Astrocyte (in vitro differentiated cells and primary cell): ENCODE measurements at places on chromosomes 2 and 18. TPM values are rescaled to one million over a fixed set of nuclear protein-coding genes. Genes with fewer than 3 reads are reported as not detected.
A peak's percentile ranks its signal among the peaks of the same experiment; 100 is the strongest.

DNA sequence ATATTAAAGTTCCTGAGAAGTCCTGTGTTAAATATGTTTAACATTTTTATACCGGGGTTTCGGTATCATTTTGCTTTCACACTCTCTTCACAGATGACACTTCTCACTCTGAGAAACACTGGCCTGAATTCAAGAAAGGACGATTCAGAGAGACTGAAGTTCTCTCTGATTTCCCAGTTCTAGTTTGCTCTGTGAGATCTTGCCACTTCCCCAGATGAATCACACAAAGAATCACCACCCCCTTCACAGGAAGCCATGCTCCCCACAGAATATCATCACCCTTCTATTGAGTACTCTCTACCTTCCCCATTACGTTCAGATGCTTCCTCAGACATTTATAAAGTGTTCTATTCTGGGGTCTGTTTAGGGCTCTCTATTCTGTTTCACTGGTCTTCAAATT, 16.1 kb upstream of the CD207 start:
- no peaks in the 10 kb centered on the region for H3K4me1 ChIP-seq
- peaks cover 23% of the 10 kb centered on the region for H3K27me3 ChIP-seq
- DNase-seq = no peak
- H3K36me3 ChIP-seq = no peaks in the 10 kb centered on the region
- no peak overlapping the region for H3K4me3 ChIP-seq

TBR1 gene
- not detected in 2 replicates for total RNA-seq

DNA sequence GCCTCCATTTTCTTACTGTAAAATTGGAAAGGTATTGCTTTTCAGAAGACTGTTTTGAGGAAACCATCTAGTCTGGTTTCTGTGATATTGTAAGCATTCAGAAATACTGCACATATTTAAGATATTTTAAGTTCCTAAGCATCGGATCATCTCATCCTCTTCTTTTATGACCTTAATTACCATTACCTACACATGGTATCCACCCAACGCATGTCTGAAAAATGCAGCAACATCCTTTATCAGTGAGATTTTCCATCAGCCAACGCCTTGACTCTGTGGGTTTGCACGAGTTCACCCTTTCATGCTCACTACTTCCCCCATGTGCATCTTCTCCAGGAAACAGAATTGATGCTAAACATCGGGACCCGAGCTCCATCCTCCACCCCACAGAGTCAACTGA, 84.3 kb downstream of the COL4A4 start:
- H3K36me3 ChIP-seq = no peaks in the 10 kb centered on the region
- peak; percentile 17 for DNase-seq
- no peak overlapping the region for H3K4me3 ChIP-seq
- no peaks in the 10 kb centered on the region for H3K4me1 ChIP-seq
- H3K27ac ChIP-seq = no peak overlapping the region

- H3K36me3 ChIP-seq = no peaks in the 10 kb centered on the region
- H3K4me1 ChIP-seq = no peaks in the 10 kb centered on the region
- no peak for DNase-seq
- H3K27me3 ChIP-seq = no peaks in the 10 kb centered on the region
Observed at GRCh38 chr2:3222636-3223035, 155.0 kb downstream of the EIPR1 start.

DNA sequence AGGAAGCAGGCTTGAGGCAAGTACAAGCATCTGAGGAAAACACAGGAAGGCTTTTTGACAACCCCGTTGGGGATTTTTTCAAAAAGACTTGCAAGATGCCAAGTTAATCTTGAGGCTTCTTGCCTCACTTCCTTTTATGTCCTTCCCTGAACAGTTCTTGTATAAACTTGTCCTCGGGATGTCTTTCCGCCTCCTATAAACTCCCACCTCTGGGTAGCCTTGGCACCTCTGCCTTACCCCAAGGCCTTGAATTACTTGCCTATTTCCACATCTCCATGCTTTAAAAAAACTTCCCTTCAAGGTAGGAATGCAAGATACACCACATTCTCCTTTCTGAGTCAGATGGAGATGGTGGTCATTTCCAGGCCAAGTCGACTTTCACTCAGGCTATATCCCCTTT, 106.4 kb upstream of the RBBP8 start:
- H3K4me1 ChIP-seq = peaks cover 39% of the 10 kb centered on the region
- DNase-seq = peak; percentile 87
- no peaks in the 10 kb centered on the region for H3K27me3 ChIP-seq
- no peak overlapping the region for H3K4me3 ChIP-seq
- H3K27ac ChIP-seq = peak overlapping the region; percentile 93

DNA sequence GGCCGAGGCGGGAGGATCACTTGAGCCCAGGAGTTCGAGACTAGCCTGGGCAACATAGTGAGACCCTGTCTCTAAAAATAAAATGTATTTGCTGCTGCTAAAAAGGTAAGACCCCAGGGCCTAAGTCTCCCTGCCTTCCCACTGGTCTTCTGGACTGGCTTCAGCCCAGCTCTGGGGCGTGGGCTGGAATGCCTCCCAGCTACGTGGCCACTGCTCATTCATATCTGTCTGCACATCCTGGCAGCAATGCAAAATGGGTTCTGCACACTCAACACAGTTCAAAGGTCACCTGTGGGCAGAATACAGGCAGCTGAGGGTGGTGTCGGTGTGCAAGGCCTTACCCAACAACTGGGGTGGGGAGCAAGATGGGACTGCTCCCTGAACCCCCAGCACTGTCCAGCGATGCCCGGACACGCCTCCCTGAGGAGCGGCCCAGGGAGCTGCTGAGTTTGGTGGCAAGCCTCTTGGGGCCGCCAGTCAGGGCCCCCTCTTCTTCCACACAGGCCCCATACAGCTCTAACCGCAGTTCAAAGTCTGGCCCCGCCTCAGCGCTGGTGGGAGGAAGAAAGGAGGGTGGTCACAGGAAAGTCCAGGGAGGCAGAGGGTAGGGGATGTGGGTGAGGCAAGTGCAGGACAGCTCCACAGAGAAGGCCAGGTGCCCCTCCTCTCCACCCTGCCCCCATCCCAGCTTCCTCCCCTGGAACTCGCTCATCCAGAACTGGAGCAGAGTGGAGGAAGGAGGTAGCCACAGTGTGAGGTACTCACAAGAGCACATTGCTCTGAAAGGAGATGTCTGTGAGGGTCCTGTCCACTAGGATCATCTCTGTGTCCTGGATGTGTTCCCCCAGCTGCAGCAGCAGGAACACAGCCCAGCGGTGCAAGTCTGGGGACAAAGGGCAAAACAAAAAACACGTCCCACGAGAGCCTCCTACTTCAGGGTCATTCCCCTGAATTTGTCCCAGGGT, 8.2 kb downstream of the WDR54 start:
- no peak overlapping the region for H3K27ac ChIP-seq
- no peak overlapping the region for H3K4me3 ChIP-seq
- H3K4me1 ChIP-seq = peaks cover 13% of the 10 kb centered on the region

SCYGR8 gene
- not detected in 2 replicates for total RNA-seq

RAPH1 gene
- 43.4 and 50.4 TPM in 2 replicates for total RNA-seq
